ENCODE measurements at places on chromosomes 13 and 19.

DNA sequence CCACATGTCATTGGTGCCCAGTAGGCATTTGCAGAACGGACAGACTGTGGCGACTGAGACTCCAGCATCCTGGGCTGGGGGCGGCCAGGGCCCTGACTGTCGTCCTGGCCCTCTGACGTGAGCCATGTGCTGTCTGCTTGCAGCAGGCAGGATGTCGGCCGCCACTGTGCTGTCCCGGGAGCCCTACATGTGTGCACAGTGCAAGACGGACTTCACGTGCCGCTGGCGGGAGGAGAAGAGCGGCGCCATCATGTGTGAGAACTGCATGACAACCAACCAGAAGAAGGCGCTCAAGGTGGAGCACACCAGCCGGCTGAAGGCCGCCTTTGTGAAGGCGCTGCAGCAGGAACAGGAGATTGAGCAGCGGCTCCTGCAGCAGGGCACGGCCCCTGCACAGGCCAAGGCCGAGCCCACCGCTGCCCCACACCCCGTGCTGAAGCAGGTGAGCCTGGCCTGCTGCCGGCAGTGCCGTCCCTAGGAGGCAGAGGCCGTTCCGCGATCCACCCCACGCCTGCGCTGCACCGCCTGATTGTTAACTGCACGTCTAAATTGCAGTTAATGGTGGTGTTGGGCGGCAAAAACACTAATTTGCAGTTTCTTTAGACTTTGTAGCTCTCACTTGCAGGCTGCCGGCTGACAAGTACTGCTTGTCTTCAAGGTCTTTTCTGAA is 14.2 kb downstream of the TSSK6 start:
- DNase-seq = no peak

- no peak for DNase-seq
Observed at GRCh38 chr13:110393761-110394160, 86.7 kb downstream of the COL4A2 start.

- DNase-seq = no peak
Observed at GRCh38 chr13:109384491-109385241, 401.7 kb downstream of the IRS2 start.

GRCh38 chr19:53504885-53505284 is 33.1 kb upstream of the ZNF331 start:
- no peak for DNase-seq

GRCh38 chr19:4693471-4694121 is 23.5 kb upstream of the MYDGF start:
- DNase-seq = no peak

GRCh38 chr19:3381701-3382372 is 15.5 kb downstream of the NFIC start:
- DNase-seq = no peak

Data from CD4-positive, alpha-beta T cell treated with Interleukin-1 beta for 1 hour (primary cell).